ENCODE measurements at places on chromosomes 3 and 15.

GRCh38 chr15:51841406-51842040 lies 12.1 kb downstream of the TMOD3 start:
- DNase-seq, result no peak

DNA sequence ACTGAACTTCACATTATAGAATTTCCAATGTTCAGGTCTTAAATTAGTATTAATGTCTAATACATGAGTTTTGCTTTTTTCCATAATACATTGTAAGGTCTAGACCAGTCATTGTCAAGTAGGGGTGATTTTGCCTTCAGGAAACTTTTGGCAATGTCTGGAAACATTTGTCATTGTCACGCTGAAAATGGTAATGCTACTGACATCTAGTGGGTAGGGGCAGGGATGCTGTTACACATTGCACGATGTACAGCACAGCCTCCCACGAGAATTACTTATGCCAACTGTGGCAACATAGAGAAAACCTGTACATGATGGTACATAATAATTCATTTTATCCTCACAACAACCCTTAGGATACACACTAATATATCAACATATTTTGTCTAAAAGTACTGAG lies 384.1 kb downstream of the CADM2 start:
- no peak for DNase-seq

GRCh38 chr3:29168696-29169095 lies 112.2 kb upstream of the RBMS3 start:
- DNase-seq, result no peak

DNA sequence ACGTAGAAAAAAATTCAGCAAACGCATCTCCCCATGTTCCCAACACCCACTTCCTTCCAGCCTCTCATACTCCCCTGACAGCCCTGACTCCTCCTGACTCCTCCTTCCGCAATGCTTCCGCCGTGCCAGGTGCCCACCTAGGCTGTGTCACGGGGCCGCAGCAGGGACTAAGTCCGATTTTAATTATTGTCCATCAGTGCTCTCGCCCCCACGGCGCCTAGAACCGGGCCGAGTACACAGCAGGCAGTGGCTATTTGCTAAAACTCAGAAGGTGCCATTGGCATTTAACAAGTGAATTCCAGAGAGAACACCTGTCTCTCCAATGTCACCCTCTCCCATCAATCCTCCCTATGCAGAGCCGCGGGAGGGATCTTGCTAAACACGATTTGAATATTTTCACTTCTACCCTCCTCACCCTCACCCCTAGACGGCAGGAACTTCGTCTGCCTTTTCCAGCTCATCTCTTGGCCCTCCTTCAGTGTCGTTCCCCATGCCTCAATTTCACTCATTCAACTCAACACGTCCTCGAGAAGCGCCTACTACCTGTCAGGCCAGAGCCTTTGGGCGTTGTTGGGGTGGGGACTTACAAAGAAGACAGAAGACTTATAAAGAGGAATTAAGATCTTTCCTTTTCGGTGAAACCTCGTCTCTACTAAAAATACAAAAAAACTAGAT lies 11.5 kb upstream of the SHF start:
- DNase-seq, result no peak

DNA sequence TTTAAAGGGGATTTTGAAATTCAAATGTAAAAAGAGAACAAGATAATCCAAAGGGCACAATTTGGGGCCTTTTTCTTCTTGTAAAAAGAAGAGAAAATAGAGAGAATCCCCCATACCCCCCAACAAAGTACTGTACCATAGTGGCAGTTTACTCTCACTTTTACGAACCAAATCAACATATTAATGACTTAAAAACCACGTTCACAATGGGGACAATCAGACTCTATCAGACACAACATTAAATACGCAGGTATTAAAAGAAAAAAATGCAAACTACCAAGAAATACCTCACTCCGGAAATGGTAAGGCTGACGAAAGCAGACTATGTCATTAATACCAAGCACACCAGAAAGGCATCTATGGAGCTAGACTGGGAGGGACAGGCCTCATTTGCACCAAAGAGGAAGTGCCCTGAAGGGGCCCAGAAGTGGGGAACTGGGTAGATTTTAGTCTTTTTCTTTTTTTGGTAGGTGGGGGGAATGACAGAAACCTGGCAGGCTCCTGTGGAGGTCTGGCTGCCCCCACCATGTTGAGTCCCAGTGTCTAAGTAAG lies 134.3 kb downstream of the TIGIT start:
- no peak for DNase-seq

GRCh38 chr3:44721231-44722102 lies 8.0 kb upstream of the ZNF501 start:
- DNase-seq, result no peak

DNA sequence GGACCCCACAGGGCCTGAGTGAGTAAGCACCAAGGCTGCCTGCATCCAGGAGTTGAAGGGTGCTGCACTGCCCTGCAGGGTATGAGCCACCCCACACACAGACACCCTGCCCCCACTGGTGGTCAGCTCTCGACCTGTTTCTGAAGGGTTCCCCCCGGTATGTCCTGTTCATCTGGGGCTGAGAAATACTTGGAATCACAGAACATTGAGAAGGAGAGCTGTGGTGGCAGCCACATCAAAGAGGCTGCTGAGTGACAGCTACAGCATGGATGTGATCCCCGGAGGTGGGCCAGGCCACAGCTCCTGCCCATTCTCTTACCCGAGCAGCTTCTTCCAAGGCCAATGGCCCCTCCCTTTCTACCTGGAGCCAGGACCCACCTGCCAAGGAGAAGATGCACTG lies 66.4 kb upstream of the PLXNA1 start:
- no peak for DNase-seq

DNA sequence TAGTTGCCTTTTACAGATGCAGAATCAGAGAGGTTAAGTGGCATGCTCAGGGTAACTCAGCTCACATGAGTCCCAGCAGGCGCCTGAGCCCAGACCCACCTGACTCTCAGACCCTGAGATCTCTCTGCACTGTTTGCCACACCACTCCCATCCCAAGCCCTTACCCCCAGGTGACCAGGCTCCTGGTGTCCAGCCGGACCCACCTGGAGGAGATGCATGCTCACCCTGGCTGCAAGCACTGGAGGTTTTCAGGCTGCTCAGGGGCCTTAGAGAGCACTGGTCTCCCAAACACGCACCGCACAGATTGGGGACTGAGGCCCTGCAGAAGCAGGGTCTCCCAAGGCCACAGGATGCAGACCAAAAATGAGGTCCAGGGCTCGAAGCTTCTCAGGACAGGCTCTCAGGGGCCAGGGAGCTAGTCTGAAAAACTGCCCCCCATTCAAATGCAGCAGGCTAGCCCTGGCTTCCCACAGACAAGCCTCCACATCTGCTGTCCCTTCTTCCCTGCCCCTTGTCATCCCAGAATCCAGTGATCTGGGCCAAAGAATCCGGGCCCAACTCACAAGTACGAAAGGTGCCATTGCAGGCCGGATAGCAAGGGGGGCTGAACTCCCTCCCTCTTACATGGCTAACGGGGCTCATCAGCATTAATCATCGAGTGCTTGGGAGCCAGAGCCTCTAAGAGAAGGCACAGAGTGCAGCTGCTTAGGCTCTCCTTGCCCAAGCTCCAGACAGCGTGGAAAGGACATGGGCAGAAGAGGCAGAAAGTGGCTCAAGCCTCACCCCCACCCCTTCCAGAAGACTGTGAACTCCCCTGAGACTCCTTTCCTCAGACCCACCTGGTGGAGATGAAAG lies 90.2 kb upstream of the PRR20G start:
- no peak for DNase-seq

DNA sequence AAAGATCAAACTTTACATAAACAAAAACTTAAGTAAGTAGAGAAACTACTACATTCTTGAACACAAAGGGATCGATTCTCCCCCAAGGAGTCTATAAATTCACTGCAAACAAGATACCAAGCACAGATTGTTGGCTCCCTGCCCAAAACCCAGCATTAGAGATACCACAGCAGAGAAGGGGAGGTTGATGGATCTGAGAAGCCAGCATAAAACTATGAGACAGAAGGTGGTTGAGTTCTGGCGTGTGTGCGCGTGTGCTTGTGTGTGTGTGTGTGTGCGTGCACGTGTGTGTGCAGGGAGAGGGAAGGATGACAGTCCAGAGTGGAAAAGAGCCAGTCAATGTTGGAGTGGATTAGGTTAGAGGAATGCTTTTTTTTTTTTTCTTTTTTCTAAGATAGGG lies 143.2 kb upstream of the PRR20G start:
- no peak for DNase-seq

- no peak for DNase-seq
Observed at GRCh38 chr3:197989651-197990050, 29.6 kb downstream of the LMLN start.

- DNase-seq, result no peak
Observed at GRCh38 chr15:99120050-99120777, 15.3 kb downstream of the SYNM start.

- DNase-seq, result no peak
Observed at GRCh38 chr15:75449585-75450306, 1.7 kb downstream of the SIN3A start.

DNA sequence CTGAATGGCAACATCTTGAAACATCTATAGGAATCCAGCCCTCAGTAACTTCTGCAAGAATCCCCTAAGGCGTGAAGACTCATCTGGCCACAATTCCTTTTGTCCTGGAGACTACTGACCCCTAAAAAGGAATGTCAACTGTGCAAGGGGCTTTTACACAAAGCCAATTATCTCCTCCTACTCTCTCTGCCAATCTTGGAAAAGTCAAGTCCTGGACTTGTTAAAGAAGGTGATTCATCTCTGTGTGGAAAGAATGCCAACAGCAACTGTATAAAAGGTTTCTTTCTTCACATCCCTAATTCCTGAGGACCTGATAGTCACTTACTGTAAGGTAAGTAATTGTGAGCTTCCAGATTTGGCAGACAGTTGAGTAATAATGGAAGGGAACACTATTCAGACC lies 22.3 kb downstream of the THRB start:
- no peak for DNase-seq

- no peak for DNase-seq
Observed at GRCh38 chr15:48928877-48929538, 34.7 kb downstream of the SHC4 start.

DNA sequence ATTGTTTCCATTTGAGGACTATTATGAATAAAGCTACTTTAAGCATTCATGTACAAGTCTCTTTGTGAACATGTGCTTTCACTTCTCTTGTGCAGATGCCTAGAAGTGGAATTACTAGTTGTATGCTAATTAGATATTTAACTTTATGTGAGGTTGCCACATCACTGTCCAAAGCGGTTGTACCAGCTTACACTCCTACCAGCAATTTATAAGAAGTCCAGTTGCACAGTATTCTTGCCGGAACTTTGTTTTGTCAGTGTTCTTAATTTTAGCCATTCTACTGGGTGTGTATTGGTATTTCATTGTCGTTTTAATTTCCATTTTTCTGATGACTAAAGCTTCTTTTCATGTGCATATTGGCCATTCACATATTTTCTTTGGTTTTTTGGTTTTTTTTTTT lies 29.1 kb downstream of the SEMA3G start:
- no peak for DNase-seq

DNA sequence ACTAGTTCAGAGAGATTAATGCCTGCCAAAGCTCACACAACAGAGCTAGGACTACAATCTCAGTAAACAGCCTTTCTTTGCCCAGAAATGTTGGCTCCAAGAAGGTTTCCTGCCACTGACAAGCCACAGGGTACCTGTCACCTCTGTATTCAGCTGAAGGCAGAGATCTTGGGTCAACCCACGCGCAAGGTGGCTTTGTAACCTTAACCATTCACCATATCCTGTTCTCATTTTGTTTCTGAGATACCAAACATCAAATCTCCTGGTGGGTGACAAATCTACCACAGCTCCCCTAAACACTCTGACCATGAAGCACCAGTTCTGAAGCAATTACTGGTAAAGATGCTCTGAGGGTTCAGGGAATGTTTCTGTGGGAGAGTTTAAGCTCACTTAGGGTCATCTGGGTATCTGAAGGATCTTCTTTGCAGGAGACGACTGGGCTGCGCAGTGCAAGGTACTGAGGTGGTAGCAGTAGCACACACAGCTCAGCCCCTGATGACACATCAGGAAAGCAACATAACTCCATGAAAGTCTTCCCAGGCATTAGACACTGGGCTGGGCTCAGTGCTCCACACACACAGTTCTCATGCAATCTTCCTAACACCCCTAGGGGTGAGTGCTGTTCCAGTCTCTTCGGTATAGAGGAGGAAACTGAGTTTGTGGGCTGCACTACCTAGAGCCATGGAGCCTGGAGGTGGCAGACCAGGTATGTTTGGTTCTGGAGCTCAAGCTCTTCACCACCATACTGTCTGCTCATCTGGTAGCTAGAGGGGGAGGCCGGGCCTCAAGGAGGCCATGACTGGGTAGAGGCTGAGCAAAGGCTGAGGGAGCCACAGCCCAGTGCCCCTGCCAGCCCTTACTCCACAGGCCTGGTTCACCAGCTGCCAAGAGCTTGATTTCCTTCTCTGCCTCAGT lies 7.7 kb downstream of the CXCR6 start:
- no peak for DNase-seq

- no peak for DNase-seq
Observed at GRCh38 chr3:52030714-52031310, 25.6 kb downstream of the DUSP7 start.

DNA sequence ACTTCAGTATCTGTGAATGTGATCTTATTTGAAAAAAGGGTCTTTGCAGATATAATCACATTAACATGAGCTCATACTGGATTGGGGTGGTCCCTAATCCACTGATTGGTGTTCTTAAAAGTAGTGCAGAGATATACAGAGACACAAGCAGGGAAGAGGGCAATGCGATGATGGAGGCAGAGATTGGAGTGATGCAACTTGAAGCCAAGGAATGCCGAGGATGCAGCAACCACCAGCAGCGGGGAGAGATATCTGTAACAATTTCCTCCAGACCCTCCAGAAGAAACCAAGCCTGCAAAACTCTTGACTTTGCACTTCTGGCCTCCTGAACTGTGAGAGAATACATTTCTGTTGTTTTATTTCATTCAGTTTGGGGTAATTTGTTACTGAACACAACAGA lies 171.0 kb upstream of the MBNL1 start:
- no peak for DNase-seq

DNA sequence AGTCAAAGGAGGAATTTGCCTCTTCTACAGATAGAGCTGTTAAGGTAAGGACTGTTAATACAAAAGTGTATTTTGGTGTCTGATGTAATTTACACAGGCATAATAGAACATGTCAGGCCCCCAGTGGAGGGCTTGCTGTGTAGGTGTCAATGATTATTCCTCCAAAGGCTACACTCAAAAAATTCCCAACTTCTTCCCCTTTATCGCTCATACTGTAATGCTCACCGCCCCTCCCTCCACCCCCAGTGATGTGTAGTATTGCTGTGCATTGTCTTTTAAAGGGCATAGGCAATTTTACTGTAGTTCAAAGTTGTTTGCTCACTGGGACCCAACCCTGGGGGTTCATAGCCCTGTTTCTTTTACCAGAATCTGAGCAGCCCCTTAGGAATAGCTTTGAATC lies 32.2 kb downstream of the NSUN3 start:
- no peak for DNase-seq

DNA sequence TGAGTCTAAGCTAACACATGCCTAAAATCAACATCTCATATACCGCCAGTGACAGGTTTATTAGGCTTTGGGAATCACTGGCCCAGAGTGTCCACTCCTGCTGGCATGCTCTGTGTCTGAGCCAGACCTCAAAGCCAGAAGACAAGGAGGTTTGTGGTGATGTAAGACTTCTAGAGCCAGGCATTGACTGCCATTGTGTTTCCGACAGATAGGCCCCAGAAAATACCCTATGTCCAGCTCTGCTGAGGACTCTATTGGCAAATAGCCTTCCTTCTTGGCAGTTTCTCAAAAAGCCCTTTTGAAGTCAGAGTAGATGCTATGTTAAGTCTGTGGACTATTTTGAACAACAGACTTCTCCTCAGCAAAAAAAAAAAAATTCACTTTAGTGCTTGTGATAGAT lies 181.9 kb upstream of the UBE2E1 start:
- no peak for DNase-seq

All from stimulated activated CD4-positive, alpha-beta T cell treated with anti-CD3 and anti-CD28 coated beads, Interleukin-1b, Interleukin-23, amount 100 ng/mL, for 1 hour (primary cell).